Mesothelial cell of epicardium (in vitro differentiated cells): ENCODE measurements at places on chromosomes 3 and 15. TPM values are rescaled to one million over a fixed set of nuclear protein-coding genes. Genes with fewer than 3 reads are reported as not detected.
A peak's percentile ranks its signal among the peaks of the same experiment; 100 is the strongest.

DNA sequence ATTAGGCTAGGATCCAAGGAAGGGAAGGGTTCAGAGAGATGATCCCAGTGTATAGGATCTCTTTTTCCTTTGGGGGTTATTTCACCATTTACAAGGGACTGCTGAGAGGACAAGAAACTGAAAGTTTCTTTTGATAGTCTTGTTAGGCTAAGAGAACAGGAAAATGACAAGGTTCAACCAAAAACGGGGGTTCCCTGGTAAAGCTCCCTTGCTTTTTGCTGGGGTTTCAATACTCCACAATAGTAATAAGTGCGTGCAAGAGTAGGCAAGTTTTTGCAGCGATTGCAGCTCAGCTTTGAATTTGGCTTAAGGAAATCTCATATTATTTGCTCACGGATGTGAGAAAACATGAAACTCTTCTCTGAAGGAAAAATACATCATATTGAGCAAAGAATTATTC is 18.8 kb upstream of the SUSD5 start:
- no peak overlapping the region for H3K27ac ChIP-seq
- DNase-seq, result no peak
- H3K4me3 ChIP-seq, result no peak overlapping the region
- no peaks in the 10 kb centered on the region for H3K4me1 ChIP-seq
- peaks cover 24% of the 10 kb centered on the region for H3K27me3 ChIP-seq
- H3K36me3 ChIP-seq, result no peaks in the 10 kb centered on the region

GRCh38 chr3:66371432-66371831 is 129.4 kb downstream of the LRIG1 start:
- no peak overlapping the region for H3K27ac ChIP-seq
- peaks cover 14% of the 10 kb centered on the region for H3K27me3 ChIP-seq
- H3K4me1 ChIP-seq, result no peaks in the 10 kb centered on the region
- peaks cover 12% of the 10 kb centered on the region for H3K36me3 ChIP-seq

GRCh38 chr3:59872128-59872527 is 822.3 kb upstream of the CFAP20DC start:
- peaks cover 39% of the 10 kb centered on the region for H3K27me3 ChIP-seq
- H3K27ac ChIP-seq, result no peak overlapping the region
- no peak overlapping the region for H3K4me3 ChIP-seq
- no peaks in the 10 kb centered on the region for H3K36me3 ChIP-seq
- DNase-seq, result no peak
- peaks cover 26% of the 10 kb centered on the region for H3K4me1 ChIP-seq

- H3K36me3 ChIP-seq, result peaks cover 15% of the 10 kb centered on the region
- no peak overlapping the region for H3K4me3 ChIP-seq
- no peaks in the 10 kb centered on the region for H3K27me3 ChIP-seq
- peaks cover 14% of the 10 kb centered on the region for H3K4me1 ChIP-seq
- no peak overlapping the region for H3K27ac ChIP-seq
Observed at GRCh38 chr3:78741066-78741645, 1026.6 kb downstream of the ROBO1 start.

DNA sequence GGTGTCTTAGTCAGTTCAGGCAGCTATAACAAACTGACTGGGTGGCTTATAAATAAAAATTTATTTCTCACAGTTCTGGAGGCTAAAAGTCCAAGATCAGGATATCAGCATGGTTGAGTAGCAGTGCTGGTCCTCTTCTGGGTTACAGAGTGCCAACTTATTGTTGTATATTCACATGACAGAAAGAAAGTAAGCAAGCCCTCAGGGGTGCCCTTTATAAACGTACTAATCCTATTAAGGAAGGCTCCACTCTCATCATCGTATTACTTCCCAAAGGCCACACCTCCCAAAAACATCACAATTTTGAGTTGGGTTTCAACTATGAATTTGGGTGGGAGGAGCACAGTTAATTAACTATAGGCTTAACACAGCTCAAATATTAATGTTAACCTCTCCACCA is 653.0 kb downstream of the DIPK2A start:
- no peak for DNase-seq
- no peak overlapping the region for H3K27ac ChIP-seq
- no peaks in the 10 kb centered on the region for H3K27me3 ChIP-seq
- H3K4me1 ChIP-seq, result no peaks in the 10 kb centered on the region
- H3K36me3 ChIP-seq, result no peaks in the 10 kb centered on the region

RASL12 gene
- total RNA-seq, result 11.7 to 14.0 TPM (median 12.0 TPM) in 3 replicates

HDGFL3 gene
- 92.2 to 97.2 TPM (median 95.7 TPM) in 3 replicates for total RNA-seq

GRCh38 chr3:108914774-108915641 is 38.7 kb downstream of the GUCA1C start:
- no peak for DNase-seq
- H3K27me3 ChIP-seq, result peaks cover 19% of the 10 kb centered on the region
- H3K36me3 ChIP-seq, result no peaks in the 10 kb centered on the region
- H3K27ac ChIP-seq, result no peak overlapping the region
- H3K4me3 ChIP-seq, result no peak overlapping the region

HCN4 gene
- 0.63 to 0.71 TPM (median 0.69 TPM) in 3 replicates for total RNA-seq

- peak overlapping the region; percentile 1 for H3K27ac ChIP-seq
- peaks cover 28% of the 10 kb centered on the region for H3K4me1 ChIP-seq
- no peaks in the 10 kb centered on the region for H3K27me3 ChIP-seq
- no peak for DNase-seq
Observed at GRCh38 chr3:194849166-194849875, 163.6 kb downstream of the FAM43A start.

- H3K4me1 ChIP-seq, result peaks cover 38% of the 10 kb centered on the region
- H3K27me3 ChIP-seq, result peaks cover 20% of the 10 kb centered on the region
- H3K4me3 ChIP-seq, result no peak overlapping the region
- no peaks in the 10 kb centered on the region for H3K36me3 ChIP-seq
Observed at GRCh38 chr15:70186152-70186551, 88.4 kb upstream of the TLE3 start.

SLC9A9 gene
- total RNA-seq, result 2.7 to 4.2 TPM (median 3.8 TPM) in 3 replicates

GRCh38 chr15:36263666-36264065 is 315.8 kb upstream of the CDIN1 start:
- H3K27ac ChIP-seq, result no peak overlapping the region
- no peaks in the 10 kb centered on the region for H3K36me3 ChIP-seq
- H3K4me1 ChIP-seq, result no peaks in the 10 kb centered on the region
- H3K27me3 ChIP-seq, result no peaks in the 10 kb centered on the region
- DNase-seq, result no peak

DNA sequence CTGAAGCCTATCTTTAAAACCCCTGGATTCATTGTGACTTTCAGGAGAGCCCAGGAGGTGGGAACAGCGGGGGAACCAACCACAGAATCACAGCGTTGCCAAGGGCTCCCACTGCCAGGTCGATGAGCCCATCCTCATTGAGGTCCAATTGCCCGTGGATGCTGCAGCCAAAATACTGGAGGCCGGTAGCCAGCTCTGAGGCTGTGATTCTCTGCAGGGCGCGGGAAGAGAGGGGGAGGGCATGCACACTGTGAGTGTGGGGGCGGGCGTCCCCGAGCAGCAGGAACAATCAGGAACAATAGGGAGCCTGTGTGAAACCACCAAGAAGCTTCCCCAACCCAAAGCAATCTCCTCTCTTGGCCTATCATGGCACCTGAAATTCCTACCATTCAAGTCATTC is 53.4 kb downstream of the FEM1B start:
- no peak overlapping the region for H3K4me3 ChIP-seq
- DNase-seq, result no peak
- peaks cover 35% of the 10 kb centered on the region for H3K4me1 ChIP-seq
- peaks cover 22% of the 10 kb centered on the region for H3K27me3 ChIP-seq

- DNase-seq, result peak; percentile 70
- H3K27ac ChIP-seq, result peak within 1 kb of the TSS; percentile 100
- H3K4me1 ChIP-seq, result peaks cover 14% of the 10 kb centered on the region
- H3K4me3 ChIP-seq, result peak within 1 kb of the TSS; percentile 92
- H3K36me3 ChIP-seq, result peaks cover 7% of the 10 kb centered on the region
Observed at GRCh38 chr3:48662753-48663488, at the start of gene CELSR3. TSS of gene CELSR3 (minus strand) at chr3:48662886. CDS start at chr3:48662634, 252 bp downstream.

PLS1 gene
- 7.2 to 7.5 TPM (median 7.3 TPM) in 3 replicates for total RNA-seq

CYP8B1 gene
- total RNA-seq, result not detected in 3 replicates

DNA sequence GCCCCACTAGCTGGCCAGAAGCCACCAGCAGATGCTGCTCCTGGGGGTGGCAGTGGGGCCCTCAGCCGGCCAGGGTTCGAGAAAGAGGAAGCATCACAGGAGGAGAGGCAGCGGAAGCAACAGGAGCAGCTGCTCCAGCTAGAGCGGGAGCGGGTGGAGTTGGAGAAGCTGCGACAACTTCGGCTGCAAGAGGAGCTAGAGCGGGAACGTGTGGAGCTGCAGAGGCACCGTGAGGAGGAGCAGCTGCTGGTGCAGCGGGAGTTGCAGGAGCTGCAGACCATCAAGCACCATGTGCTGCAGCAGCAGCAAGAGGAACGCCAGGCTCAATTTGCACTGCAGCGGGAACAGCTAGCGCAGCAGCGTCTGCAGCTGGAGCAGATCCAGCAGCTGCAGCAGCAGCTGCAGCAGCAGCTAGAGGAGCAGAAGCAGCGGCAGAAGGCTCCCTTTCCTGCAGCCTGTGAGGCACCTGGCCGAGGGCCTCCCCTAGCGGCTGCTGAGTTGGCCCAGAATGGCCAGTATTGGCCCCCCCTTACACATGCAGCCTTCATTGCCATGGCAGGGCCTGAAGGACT is 17.5 kb upstream of the APEH start:
- no peaks in the 10 kb centered on the region for H3K36me3 ChIP-seq
- peaks cover 3% of the 10 kb centered on the region for H3K27me3 ChIP-seq
- no peak overlapping the region for H3K4me3 ChIP-seq
- H3K27ac ChIP-seq, result no peak overlapping the region

GRCh38 chr3:9915254-9916141 is 1.4 kb upstream of the IL17RC start:
- H3K27me3 ChIP-seq, result no peaks in the 10 kb centered on the region
- DNase-seq, result peak; percentile 71
- peak overlapping the region; percentile 84 for H3K27ac ChIP-seq
- peaks cover 22% of the 10 kb centered on the region for H3K4me1 ChIP-seq
- H3K4me3 ChIP-seq, result peak overlapping the region; percentile 76

DNA sequence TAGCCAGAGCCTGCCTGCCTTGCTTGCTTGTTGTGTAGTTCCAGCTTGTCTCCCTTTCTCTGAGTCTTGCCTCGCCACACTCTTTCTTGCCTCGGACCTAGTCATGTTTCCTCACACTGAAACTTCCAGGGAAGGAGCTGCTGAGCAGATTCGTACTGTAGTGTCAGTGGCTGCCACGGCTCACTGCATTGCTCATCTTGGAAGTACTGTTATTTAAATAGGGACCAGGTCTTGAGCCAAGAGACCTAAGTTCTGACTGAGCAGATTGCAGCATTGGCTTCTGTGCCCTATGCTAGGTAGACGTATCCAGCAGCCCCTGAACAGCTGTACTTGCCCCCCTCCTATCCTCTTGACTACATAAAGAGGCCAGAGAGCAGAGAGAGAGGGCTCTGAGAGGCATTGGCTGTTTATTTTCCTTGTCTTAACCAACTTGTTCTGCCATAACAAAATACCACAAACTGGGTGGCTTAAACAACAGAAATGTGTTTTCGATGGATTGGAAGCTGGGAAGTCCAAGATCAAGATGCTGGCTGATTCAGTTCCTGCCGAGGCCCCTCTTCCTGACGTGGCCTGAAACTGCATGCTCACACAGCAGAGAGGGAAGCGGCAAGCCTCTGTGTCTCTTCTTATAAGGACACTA is 5.8 kb upstream of the RARRES1 start:
- H3K4me3 ChIP-seq, result no peak overlapping the region
- peak overlapping the region; percentile 91 for H3K27ac ChIP-seq
- H3K27me3 ChIP-seq, result no peaks in the 10 kb centered on the region
- DNase-seq, result no peak
- H3K36me3 ChIP-seq, result peaks cover 62% of the 10 kb centered on the region
